Activated CD4-positive, alpha-beta memory T cell treated with anti-CD3 and anti-CD28 coated beads for 36 hours (primary cell): ENCODE measurements at places on chromosomes 7 and 10. TPM values are rescaled to one million over a fixed set of nuclear protein-coding genes. Genes with fewer than 3 reads are reported as not detected.
A peak's percentile ranks its signal among the peaks of the same experiment; 100 is the strongest.

DNA sequence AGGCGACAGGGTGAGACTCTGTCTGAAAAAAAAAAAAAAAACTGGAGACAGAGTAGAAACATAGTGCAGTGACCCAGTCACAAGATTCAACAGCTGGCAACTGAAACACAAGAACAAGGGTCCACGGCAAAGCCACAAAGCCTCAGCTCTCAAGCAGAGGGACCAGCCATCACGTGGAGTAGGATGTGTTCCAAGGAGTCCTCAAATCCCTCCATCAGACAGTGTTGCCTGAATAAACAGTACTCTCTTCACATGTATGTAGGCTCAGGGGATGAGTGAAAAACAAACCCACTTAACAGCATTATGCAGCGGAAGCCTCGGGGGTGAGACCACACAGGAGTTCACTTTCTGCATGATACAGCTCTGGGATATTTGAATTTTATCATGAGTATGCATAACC lies 62.0 kb downstream of the SLIT1 start:
- H3K36me3 ChIP-seq, result no peaks in the 10 kb centered on the region
- H3K4me3 ChIP-seq, result no peak overlapping the region
- DNase-seq, result no peak
- H3K4me1 ChIP-seq, result no peaks in the 10 kb centered on the region
- H3K27me3 ChIP-seq, result peaks cover 10% of the 10 kb centered on the region

Gene KCNMA1
- not detected for total RNA-seq

DNA sequence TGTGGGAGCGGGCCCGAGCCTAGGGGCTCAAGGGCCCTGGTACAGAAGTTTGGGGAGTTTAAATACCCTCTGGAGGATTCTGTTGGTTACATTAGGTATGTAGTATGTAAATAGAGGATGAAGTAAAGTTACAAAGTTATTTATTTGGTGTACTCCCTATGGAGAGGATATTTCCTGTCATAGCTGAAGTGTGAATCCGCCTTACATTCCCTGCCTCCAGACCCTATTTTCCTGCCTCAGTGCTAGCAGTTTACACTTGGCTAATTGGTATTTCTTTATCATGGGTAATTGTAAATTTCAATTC lies 60.6 kb upstream of the KLF14 start:
- H3K27ac ChIP-seq, result no peak overlapping the region
- peaks cover 12% of the 10 kb centered on the region for H3K27me3 ChIP-seq
- no peaks in the 10 kb centered on the region for H3K36me3 ChIP-seq
- H3K4me3 ChIP-seq, result no peak overlapping the region
- no peaks in the 10 kb centered on the region for H3K4me1 ChIP-seq

DNA sequence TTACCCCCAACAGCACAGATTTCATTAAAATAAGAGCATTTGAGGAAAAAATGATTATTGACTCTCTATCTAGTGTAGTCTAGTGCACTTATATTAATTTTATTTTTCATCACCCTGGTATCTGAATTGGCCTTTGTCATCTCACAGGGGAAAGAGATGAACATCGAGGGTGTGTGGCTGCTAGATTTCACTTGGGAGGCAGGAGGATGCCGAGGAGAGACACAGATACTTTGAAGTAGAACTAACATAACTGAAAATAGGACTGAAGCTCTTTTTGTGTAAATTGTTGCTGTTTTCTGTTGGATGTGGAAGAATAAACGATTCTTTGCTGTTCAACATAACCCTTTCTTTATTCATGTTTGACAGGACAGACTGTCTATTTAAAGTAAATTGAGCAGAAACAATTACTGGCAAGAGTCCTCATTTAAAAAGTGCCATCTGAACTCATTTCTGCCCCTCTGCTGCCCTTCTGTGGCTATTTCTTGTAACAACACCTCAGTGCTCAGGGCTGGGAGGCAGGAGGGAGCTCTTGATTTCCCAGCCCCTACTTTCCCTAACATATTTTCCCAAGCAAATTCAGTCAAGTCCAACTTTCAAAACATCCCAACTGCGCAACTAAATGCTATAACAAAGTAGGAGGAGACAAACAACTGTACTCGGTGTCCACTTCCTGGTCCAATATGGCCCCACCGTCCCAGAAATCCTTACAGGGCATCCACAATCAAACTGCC lies 15.6 kb downstream of the LYZL1 start:
- H3K4me3 ChIP-seq, result no peak overlapping the region
- H3K36me3 ChIP-seq, result no peaks in the 10 kb centered on the region
- no peaks in the 10 kb centered on the region for H3K4me1 ChIP-seq
- DNase-seq, result peak; percentile 43
